ENCODE measurements at places on chromosomes 11 and 22. TPM values are rescaled to one million over a fixed set of nuclear protein-coding genes. Genes with fewer than 3 reads are reported as not detected.

- H3K4me1 ChIP-seq: no peaks in the 10 kb centered on the region
- H3K27me3 ChIP-seq: no peaks in the 10 kb centered on the region
- H3K27ac ChIP-seq: no peak overlapping the region
- no peak for DNase-seq
- H3K36me3 ChIP-seq: no peaks in the 10 kb centered on the region
- H3K4me3 ChIP-seq: no peak overlapping the region
These were observed 955.6 kb downstream of the OPCML start for GRCh38 chr11:132576706-132577105.

ZNF280B gene
- 0.08 TPM for total RNA-seq

DNA sequence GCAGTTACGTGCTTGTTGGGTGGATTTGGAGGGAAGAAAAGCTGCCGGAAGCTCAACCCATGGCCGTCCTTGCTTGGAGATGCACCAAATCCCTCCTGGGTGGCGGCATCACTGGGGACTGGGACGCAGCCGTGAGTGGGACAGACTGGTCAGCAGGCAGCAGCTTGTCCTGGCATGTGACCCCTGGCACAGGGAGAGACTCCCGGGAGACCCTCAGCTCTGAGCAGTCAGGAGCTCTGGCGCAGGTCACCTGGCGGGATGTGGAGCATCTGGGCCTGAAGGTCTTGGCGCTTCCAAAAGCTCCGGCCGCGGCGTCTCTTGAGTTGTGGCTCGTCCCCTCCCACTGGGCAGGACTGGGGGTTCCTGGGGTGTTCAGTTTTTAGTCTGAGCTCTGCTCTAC is 26.3 kb downstream of the PTDSS2 start:
- no peak overlapping the region for H3K4me3 ChIP-seq
- H3K27ac ChIP-seq: no peak overlapping the region
- H3K4me1 ChIP-seq: no peaks in the 10 kb centered on the region
- no peak for DNase-seq
- no peaks in the 10 kb centered on the region for H3K36me3 ChIP-seq

AGBL2 gene
- total RNA-seq: 0.76 TPM

- no peaks in the 10 kb centered on the region for H3K27me3 ChIP-seq
- no peak for DNase-seq
- H3K36me3 ChIP-seq: no peaks in the 10 kb centered on the region
- H3K4me1 ChIP-seq: peaks cover 16% of the 10 kb centered on the region
- H3K4me3 ChIP-seq: peak overlapping the region; percentile 87
- H3K27ac ChIP-seq: peak overlapping the region; percentile 95
These were observed 712 bp upstream of the SLC2A11 start for GRCh38 chr22:23856721-23857605.

- no peak for DNase-seq
- H3K4me1 ChIP-seq: peaks cover 39% of the 10 kb centered on the region
- no peaks in the 10 kb centered on the region for H3K27me3 ChIP-seq
- H3K4me3 ChIP-seq: peak within 1 kb of the TSS; percentile 89
These were observed at the start of gene ARHGEF17 for GRCh38 chr11:73308003-73308960. TSS of gene ARHGEF17 (plus strand) at chr11:73308276. CDS start at chr11:73308639, 363 bp downstream.

GRCh38 chr22:42648368-42649245 is 585 bp downstream of the CYB5R3 start:
- no peaks in the 10 kb centered on the region for H3K27me3 ChIP-seq
- H3K4me1 ChIP-seq: peaks cover 52% of the 10 kb centered on the region
- peak overlapping the region; percentile 94 for H3K27ac ChIP-seq
- no peaks in the 10 kb centered on the region for H3K36me3 ChIP-seq
- H3K4me3 ChIP-seq: peak overlapping the region; percentile 100
- DNase-seq: no peak

DNA sequence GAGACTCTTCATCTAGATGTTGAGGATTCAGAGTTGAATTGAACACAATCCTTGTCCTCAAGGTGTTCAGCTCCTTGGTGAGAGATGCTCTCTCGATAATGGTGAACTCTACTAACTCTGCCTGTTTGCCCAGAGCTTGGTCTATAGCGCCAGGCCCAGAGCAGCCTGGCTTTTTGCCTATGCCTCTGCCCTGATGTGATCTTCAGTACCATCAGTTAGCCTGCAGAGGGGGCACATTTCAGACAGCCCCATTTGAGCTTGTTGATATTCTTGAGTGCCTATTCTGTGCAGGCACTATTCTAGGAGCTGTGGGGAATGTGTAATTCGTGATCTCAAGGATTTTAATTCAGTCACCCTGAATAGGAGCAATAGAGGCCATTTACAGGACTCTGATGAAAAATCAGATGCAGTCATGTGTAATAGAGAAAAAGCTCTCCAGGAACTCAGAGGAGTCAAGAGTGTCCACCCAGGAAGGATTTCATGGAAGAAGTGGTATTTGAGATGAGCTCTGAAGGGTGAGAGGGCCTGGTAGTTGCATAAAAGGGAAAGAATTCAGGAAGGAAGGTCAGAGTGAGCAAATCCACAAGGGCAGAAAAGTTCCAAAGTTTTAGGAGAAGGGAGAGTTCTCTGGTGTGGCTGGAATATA is 19.3 kb downstream of the GTPBP1 start:
- DNase-seq: no peak
- H3K27ac ChIP-seq: no peak overlapping the region
- H3K4me1 ChIP-seq: no peaks in the 10 kb centered on the region
- peaks cover 62% of the 10 kb centered on the region for H3K36me3 ChIP-seq
- H3K4me3 ChIP-seq: no peak overlapping the region

MYO18B gene
- 0.22 TPM for total RNA-seq

PATE2 gene
- total RNA-seq: not detected

DNA sequence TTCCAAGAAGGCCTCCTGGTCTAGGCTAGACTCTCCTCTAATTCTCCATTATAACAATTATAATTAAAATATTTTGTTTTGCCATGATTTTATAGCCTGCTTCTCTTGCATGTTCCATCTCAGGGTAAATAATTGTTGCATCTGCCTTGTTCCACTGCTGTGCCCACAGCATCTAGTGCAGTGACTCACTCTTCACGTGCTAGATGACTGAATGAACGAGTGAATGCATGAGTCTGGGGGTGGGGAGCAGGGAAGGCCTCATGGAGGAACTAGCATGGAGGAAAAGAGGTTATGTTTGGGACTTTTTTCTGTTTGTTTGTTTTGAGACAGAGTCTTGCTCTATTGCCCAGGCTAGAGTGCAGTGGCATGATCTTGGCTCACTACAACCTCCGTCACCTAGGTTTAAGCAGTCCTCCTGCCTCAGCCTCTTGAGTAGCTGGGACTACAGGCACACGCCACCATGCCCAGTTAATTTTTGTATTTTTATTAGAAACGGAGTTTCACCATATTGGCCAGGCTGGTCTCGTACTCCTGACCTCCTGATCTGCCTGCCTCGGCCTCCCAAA is 5.2 kb upstream of the OAF start:
- no peak overlapping the region for H3K27ac ChIP-seq
- DNase-seq: no peak
- H3K4me3 ChIP-seq: no peak overlapping the region
- H3K27me3 ChIP-seq: no peaks in the 10 kb centered on the region
- no peaks in the 10 kb centered on the region for H3K36me3 ChIP-seq

LSP1 gene
- 69.0 TPM for total RNA-seq

DNA sequence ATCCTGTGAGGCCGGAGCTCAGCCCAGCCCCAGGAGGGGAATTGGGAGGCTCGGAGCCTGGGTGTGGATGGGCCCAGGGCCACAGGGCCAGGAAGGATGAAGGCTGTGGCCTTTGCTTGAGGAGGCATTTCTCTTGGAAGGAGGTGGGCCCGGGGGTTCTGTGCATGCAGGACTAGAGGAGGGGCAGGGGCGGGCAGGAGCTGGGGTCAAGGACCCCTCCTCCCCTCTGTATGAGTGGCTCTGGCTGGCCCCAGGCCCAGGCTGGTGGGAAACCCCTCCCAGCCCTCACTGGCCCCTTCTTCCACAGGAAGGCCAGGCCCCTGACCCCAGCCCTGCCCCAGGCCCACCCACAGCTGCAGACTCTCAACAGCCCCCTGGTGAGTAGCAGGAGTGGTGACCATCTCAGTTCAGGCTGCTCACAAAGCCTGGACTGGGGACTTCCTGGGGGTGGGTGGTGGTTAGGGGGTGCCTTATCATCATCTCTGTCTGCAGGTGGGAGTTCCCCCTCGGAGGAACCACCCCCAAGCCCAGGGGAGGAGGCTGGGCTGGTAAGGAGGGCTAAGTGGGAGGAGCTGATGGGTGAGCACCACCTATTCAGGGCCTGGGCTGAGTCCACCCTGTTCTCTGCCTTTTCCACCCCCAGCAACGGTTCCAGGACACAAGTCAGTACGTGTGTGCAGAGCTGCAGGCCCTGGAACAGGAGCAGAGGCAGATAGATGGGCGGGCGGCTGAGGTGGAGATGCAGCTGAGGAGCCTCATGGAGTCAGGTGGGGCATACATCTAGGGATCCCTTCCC is 6.0 kb downstream of the KCNK7 start:
- H3K4me1 ChIP-seq: peaks cover 92% of the 10 kb centered on the region
- H3K36me3 ChIP-seq: peaks cover 70% of the 10 kb centered on the region
- H3K27me3 ChIP-seq: no peaks in the 10 kb centered on the region
- H3K27ac ChIP-seq: no peak overlapping the region
- no peak overlapping the region for H3K4me3 ChIP-seq

GRCh38 chr11:10522276-10522675 is 18.7 kb downstream of the RNF141 start:
- H3K4me3 ChIP-seq: no peak overlapping the region
- H3K36me3 ChIP-seq: no peaks in the 10 kb centered on the region

TTC36 gene
- not detected for total RNA-seq

DNA sequence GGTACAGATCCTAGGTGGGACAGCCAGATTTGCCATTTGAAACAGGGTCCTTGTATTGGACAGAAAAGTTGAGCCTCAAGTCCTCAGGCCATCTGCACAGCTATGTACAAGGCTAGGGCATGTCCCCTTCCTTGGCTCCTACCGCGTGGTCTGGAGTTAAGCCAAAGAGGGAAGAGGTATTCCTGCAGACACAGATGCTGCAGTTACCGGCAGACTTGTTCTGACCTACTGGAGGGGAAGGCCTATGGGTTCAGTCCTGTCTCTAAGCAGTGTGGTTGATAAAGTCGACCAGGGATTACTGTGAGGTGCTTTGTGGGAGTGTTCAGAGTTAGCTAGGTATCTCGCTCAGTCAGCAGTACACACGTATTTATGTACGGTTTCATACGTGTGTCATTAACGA is 180.6 kb downstream of the ADAMTS15 start:
- no peak overlapping the region for H3K27ac ChIP-seq
- no peaks in the 10 kb centered on the region for H3K27me3 ChIP-seq
- H3K36me3 ChIP-seq: no peaks in the 10 kb centered on the region

DNA sequence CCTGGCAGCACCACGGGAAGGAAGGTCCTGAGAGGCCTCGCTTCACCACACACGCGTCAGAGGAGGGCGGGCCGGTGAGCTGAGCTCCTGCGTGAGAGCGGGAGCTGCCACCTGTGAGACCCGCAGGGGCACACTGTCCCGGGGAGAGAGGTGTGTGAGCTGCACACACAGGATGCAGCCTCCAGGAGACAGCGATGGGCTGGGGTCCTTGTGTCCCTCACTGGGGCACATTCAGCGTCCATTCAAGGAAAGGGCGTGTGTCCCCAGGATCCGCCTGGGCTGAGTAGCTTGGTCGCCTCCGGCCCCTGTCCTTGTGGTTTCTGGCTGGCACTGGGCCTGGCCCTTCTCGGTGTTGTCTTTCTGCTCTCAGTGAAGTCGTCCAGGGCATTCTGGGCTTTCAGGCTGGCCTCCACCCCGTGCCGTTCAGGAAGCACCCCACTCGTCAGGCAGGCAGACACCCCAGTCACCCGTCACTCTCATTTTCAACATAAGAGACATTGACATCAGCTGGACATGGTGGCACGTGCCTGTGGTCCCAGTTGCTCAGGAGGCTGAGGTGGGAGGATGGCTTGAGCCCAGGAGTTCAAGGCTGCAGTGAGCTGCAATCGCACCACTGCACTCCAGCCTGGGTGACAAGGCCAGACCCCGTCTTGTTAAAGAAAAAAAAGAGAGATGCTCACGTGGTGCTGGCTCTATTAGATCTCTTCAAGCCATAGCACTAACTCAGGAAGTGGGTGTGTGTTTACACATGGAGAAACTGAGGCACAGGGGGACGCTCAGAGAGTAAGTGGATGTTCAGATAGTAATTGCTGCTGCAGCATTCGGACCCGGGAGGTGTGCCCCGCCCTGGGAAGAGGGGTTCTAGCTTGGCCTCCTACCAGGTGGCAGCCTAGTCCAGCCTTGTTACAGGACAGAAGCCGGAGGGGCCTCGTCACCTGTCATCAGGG is 1081.6 kb downstream of the BRD1 start:
- no peak for DNase-seq
- no peaks in the 10 kb centered on the region for H3K4me1 ChIP-seq
- H3K27me3 ChIP-seq: no peaks in the 10 kb centered on the region
- H3K4me3 ChIP-seq: no peak overlapping the region
- H3K27ac ChIP-seq: no peak overlapping the region

GRCh38 chr11:75450826-75451821 is 18.1 kb upstream of the KLHL35 start:
- no peaks in the 10 kb centered on the region for H3K36me3 ChIP-seq
- no peaks in the 10 kb centered on the region for H3K27me3 ChIP-seq
- H3K4me1 ChIP-seq: no peaks in the 10 kb centered on the region
- H3K27ac ChIP-seq: no peak overlapping the region
- no peak for DNase-seq

ZNF408 gene
- 14.1 TPM for total RNA-seq

GRCh38 chr22:39299829-39300178 is 19.6 kb downstream of the RPL3 start:
- no peaks in the 10 kb centered on the region for H3K36me3 ChIP-seq
- H3K4me3 ChIP-seq: no peak overlapping the region
- H3K27ac ChIP-seq: peak overlapping the region; percentile 49
- H3K27me3 ChIP-seq: no peaks in the 10 kb centered on the region

DNA sequence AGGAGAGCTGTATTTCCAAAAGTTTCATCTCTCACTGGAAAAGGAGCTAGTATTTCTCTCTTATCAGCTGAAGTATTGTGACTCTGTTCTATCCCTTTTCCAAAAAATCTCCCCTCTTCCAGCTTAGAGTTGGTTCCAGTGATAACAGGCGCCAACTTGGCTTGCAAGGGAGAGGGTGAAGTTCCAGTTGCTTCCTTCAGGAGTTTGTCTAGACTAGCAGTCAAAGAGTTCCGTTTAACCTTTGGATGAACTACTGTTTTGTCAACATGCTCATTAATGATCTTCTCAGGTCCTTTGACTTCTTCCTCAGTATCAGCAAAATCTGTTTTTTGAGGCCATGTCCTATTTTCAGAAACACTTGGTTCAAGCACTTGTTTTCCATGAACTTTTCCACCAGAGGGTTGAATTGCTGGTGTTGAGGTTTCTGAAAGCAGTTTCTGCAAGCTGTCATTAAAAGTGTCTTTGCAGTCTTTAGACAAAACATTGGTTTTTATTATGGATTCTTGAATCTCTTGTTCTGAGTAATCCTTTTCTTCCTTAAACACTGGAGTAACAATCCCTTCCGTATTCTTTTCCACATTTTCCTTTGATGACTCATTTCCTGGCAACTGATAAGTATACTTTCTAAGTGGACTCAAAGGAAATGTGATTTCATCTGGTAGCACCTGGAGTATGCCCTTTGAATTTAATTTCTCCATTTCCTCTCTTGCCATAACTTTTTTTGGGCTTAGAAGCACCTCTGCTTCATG is 39.7 kb upstream of the CCDC89 start:
- H3K27me3 ChIP-seq: no peaks in the 10 kb centered on the region
- no peaks in the 10 kb centered on the region for H3K36me3 ChIP-seq
- no peaks in the 10 kb centered on the region for H3K4me1 ChIP-seq
- no peak overlapping the region for H3K27ac ChIP-seq
- H3K4me3 ChIP-seq: no peak overlapping the region

GRCh38 chr11:1291295-1292017 is 18.0 kb downstream of the TOLLIP start:
- H3K4me3 ChIP-seq: no peak overlapping the region
- H3K27me3 ChIP-seq: no peaks in the 10 kb centered on the region
- peaks cover 59% of the 10 kb centered on the region for H3K36me3 ChIP-seq
- no peak overlapping the region for H3K27ac ChIP-seq
- H3K4me1 ChIP-seq: peaks cover 10% of the 10 kb centered on the region

GRCh38 chr22:26902401-26903029 is 245.1 kb downstream of the MIAT start:
- no peak overlapping the region for H3K4me3 ChIP-seq
- H3K27ac ChIP-seq: no peak overlapping the region
- no peak for DNase-seq
- no peaks in the 10 kb centered on the region for H3K36me3 ChIP-seq
- H3K4me1 ChIP-seq: peaks cover 13% of the 10 kb centered on the region

Measured in esophagus squamous epithelium (tissue), 5 donors.